ENCODE measurements at places on chromosomes 3 and 15.

DNA sequence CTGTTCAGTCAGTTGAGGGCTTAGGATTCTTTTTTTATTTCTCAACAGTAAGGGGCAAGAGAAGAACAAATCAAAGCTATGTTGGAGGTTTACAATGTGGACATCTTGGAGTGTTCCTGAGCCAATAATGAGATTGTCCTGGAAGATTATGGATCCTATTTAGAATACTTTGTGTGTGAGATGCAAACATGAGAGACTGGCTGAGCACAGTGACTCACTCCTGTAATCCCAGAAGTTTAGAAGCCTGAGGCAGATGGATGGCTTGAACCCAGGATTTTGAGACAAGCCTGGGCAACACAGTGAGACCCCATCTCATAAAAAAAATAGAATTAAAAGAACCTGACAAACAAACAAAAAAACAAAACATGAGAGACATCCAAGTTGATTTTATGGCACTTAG is 351.6 kb downstream of the GAP43 start:
- DNase-seq = no peak

- DNase-seq = no peak
Observed at GRCh38 chr3:5197022-5197421, 9.5 kb downstream of the EDEM1 start.

DNA sequence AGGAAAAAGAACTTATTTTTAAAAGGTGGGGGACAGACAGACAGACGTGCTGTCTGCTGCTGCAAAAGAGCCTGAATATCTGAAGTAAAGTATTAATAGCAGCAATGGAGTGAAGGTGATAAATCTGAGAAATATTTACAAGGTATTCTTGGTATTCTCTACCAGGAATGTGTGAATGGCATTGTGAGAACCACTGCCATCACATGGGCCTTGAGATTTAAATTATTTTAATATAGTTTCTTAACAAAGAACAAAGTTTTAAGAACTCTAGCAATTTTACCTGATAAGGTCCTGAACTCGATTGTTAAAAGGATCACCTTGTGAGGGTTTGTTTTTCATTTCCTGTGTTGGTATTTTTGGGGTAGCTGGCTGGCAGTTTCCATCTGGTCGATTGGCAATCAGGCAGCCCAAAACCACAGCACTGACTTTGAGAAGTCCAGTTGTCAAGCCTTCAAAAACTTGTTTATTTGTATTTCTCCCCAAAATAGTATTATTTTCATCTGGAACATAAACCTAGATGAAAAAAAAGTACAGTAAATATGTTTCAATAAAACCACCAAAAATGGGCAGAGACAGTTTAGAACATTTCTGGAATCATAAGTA is 97.3 kb downstream of the ISL2 start:
- no peak for DNase-seq

GRCh38 chr3:84586427-84586826 is 372.4 kb upstream of the CADM2 start:
- no peak for DNase-seq

DNA sequence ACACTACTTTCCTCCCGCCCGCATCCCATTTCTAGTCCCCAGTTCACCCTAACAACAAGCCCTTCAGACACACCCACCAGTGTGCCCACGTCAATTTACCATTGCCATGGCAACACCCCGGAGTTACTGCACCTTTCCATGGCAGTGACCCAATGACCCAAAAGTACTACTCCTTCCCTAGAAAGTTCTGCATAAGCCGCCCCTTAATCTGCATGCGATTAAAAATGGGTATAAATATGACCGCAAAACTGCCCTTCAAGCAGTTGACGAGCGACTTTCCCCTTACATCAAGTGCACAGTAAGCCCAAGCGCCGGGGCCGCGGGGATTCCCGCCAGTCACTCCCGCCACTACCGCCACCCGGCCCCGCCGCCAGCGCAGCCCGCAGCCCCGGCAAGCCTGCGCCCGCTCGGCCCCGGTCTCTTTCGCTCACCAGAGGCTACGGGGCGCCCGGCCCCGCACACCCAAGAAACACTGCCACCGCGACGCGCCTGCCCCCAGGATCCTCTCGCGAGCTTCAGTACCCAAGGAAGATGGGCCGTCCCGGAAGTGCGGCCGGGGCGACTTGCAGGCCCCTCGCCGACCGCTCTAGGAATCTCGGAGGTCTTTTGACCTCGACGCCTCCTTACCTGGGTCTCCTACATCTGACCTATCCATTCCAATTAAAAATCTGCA is 27.2 kb upstream of the ZNF502 start:
- DNase-seq = peak; percentile 67

DNA sequence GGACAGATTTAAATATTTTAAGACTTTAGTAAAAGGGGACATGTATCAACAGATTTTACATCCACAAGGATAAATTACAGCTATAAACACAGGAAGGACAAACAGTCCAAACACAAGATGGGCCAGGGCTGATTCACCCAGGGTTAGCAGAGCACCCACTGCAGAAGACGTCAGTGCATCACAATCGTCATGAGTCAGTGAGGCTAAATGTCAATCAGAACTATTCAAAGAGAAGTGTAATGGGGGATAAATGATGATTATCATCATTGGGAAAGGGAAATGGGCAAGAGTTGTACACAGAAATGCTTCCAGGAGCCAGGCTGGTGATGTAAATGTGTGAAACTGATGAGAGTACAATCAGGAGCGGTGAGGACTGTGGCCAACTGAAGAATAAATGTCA is 226.8 kb downstream of the PLCL2 start:
- DNase-seq = no peak

DNA sequence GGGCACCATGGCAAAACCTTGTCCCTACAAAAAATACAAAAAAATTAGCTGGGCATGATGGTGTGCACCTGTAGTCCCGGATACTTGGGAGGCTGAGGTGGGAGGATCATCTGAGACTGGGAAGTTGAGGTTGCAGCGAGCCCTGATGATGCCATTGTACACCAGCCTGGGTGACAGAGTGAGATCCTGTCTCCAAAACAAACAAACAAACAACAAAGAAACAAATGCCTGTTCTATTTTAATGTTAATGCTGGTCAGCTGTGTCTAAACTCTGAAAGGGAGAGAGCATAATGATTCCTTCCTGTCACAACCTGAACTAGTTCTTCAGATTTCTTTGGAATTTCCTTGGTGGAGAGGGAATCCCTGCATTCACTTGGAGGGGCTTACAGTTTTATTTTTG is 413.0 kb upstream of the TBL1XR1 start:
- no peak for DNase-seq

- DNase-seq = peak; percentile 19
Observed at GRCh38 chr3:37689645-37690356, 171.9 kb upstream of the CTDSPL start.

DNA sequence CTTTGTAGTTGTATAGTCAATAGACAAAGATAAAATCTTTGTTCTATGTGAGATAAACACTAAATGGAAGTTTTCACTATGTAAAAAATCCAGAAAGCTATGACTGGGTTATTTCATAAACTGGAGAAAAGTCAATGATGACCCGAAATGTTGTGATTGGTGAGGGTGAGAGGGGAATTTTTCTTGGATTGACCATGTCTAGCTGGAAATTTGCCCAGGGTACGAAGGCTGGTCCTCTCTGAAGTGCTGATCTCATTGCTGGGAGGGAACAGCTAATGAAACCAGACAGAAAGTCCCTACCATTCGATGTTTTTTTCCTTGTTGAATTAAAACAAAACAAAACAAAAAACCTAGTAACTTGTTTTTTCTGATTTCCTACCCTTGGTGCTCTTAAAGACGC is 14.3 kb downstream of the TPRG1 start:
- no peak for DNase-seq

- no peak for DNase-seq
Observed at GRCh38 chr15:37981775-37982174, 47.3 kb downstream of the TMCO5A start.

DNA sequence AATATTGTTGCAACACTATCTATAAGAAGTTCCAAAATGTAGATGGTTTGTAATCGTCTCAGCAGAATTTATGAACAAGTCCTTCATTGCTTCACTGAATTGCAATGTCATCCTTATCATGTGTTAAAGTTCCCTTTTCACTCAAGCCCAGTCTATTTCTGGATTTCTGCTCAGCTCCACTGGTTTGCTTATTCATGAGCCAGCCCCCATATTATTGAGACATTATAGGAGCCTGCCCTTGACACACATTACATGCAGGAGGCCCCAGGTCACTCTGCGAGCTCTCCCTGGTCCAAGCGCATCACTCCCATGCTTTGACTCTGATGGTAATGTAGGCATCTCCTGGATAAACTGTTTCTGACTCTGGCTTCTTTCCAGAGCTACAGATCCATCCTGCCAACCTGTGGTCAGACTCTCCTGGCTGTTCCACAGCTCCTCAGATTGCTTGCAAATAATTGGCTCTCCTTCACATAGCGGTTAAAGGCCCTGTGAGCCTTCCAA is 56.9 kb downstream of the ABTB1 start:
- DNase-seq = no peak

- no peak for DNase-seq
Observed at GRCh38 chr15:37090543-37091175, 9.7 kb downstream of the MEIS2 start.

GRCh38 chr3:153028381-153028780 is 133.6 kb upstream of the RAP2B start:
- peak; percentile 35 for DNase-seq

GRCh38 chr3:53519065-53519709 is 24.8 kb downstream of the CACNA1D start:
- DNase-seq = no peak

- no peak for DNase-seq
Observed at GRCh38 chr3:12797892-12798558, 1.5 kb downstream of the CAND2 start.

GRCh38 chr3:10442151-10442795 is 63.1 kb downstream of the ATP2B2 start:
- DNase-seq = no peak

All from putamen (tissue), 1 donor.